ENCODE measurements at places on chromosomes 6 and 20.

DNA sequence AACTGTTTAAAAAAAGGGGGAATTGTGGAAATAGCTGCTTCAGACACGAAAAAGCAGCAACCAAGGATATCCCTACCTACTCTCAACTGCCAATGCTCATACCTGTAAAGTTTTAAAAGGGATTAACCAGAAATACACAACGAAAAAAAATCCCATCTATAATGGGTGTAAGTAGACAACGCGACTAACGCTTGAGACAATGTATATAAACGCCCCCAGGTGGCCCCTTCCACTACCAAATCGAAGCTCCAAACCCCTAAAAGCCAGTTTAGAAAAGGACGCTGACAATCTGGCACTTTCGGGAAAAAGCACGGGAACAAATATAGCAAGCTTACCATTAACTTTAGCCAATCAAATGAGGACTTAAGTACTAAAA lies 94.5 kb upstream of the BTN3A2 start:
- H3K27me3 ChIP-seq: no peaks in the 10 kb centered on the region
- DNase-seq: no peak

DNA sequence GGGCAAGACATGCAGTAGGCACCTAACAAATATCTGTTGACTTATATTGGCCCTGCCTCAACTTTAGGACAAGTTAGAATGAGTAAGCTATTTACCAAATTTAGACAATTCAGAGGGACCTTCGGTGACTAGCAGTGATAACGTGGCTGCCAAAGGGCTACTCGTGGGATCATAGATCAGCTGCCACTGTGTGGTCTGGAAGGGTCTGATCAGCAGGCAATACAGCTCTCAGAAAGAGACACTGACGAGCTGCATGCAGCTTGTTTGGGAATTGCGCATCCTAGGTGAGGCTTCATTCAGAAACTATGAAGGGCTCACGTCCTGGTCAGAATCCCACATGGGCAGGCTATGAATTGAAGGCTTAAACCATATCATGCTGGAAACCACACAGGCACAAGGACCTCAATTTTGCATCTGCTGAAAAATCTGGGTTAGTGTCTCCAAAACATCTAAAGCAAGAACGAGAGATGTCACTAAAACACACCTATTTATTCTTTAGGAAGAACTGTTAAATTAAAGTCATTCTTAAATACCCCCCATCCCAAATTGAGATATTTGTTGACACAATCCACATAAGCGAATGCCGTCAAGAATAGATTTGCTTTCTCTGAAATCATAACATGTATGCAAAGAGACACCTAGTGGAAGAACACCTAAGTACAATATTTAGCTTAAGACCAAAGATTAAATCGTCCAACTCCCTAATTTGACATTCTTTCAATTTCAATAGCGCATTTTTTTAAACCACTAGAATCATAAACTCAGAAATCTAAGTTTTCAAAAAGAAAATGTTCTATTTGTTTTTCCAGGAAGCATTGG lies 79.6 kb downstream of the IPCEF1 start:
- no peak overlapping the region for H3K27ac ChIP-seq
- no peaks in the 10 kb centered on the region for H3K4me1 ChIP-seq
- H3K27me3 ChIP-seq: no peaks in the 10 kb centered on the region
- H3K4me3 ChIP-seq: no peak overlapping the region

DNA sequence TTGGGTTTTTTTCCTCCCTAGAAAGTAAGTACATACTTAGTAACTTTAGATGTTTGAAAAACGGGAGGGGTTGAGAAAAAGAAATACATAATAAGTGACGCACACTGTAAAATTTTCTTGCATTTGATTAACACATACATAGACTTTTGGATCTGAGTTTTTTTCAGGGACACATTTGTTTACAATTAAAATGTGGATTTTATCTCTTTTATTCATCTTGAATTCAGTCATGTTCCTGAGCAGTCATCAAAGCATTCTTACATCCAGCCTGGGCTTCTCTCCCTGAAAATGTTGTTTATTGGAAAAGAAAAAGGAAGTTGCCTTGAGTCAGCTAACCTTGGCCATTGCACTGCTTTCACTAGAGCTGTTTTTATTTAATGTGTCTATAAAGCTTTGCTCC lies 8.7 kb upstream of the RPP40 start:
- no peaks in the 10 kb centered on the region for H3K27me3 ChIP-seq
- no peak overlapping the region for H3K4me3 ChIP-seq
- H3K27ac ChIP-seq: no peak overlapping the region
- peaks cover 1% of the 10 kb centered on the region for H3K36me3 ChIP-seq
- no peak for DNase-seq

DNA sequence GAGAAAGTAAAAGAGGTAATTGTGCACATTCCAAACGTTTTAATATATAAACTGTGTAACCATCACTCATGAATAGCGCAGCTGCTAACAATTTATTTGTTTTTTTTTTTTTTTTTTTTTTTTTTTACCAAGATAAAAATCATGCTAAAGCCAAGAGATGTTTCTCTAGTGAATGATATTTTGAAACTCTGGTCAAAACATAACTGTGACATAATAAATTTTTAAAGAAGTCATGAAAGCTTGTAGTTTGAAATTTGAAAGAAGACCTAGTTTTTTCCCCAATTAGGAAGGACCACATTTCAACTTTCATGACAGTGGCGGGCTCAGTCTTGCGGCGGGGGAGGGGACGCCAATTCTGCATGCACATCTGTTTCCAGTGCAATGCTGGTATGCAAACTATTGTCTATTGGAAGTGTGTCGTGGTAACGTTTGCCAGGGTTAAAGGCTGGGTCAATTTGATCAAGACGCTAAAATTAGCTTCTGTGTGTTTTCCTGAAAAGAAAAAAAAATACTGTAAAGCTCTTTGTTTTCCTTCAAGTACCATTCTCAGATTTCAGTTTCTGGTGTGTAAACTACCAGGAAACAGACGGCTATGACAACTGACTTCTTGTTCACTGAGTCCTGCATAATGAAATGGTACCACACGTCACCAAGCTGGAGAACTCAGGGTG lies 211.9 kb downstream of the FOXC1 start:
- H3K4me3 ChIP-seq: no peak overlapping the region
- H3K36me3 ChIP-seq: no peaks in the 10 kb centered on the region
- no peak overlapping the region for H3K27ac ChIP-seq
- no peaks in the 10 kb centered on the region for H3K27me3 ChIP-seq
- no peak for DNase-seq
- H3K4me1 ChIP-seq: peaks cover 4% of the 10 kb centered on the region

DNA sequence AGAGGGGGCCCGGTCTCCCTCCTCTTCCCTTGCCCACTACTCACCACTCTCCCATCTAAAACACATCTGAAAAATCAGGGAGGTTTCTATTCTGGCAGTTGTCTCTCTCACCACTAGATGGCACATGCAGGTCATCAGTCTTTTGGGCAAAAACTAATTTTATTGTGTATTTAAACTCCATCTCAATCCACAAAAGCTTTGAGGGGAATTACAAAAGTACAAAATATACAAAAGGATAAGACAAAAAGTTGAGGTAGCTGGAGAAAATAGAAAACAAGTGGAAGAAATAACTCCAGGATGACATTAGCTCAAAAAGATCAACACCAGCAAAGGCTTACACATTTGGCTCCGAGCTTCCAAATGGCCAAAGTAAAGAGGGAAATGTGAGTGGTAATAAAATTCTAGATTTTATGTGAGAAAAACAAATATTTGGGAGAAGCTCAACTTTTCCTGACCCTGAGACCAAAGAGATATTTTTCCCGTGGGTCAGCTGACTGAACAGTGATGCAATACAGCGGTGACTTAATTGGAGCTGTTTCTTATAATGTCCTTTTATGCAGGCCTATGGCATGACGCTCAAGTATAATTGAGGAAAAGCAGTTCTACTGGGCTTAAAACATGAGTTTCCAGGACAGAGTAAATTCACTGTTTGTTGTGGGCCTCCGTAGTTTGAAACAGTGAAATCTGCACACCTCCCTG lies 79.8 kb upstream of the CHD6 start:
- H3K27ac ChIP-seq: no peak overlapping the region
- H3K36me3 ChIP-seq: no peaks in the 10 kb centered on the region
- no peak for DNase-seq
- H3K4me1 ChIP-seq: peaks cover 12% of the 10 kb centered on the region
- peak overlapping the region; percentile 23 for H3K4me3 ChIP-seq
- no peaks in the 10 kb centered on the region for H3K27me3 ChIP-seq

DNA sequence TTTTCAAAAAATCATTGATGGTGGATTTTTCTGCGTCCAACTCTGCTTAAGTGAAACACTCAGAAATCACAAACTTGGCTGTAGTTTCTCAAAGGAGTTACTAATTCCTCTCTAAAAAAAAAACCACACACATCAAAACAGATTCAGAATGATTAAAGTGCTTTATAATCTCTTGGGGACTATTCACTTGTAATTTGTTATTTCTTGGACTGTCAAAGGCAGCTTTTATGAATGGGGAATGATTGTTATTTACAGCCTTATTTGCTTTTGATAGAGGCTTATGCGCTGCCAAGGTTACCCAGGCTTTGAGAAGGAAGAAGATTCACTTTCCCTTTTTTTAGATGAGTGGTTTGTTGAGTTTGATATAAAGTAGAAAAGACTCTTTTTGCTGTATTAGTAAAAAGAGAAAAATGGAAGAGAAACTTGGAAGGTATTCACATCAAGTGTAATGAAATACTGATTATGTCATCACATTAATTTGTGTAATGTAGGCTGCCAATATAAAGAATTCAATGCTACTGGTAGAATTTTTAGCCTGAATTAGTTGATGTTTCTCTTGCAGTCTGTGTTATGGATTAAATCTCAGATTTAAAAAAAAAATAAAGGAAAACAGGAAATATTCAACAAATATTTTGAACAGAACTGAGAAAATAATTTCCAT lies 381.0 kb upstream of the SASH1 start:
- H3K27ac ChIP-seq: no peak overlapping the region
- H3K4me3 ChIP-seq: no peak overlapping the region
- peaks cover 2% of the 10 kb centered on the region for H3K36me3 ChIP-seq
- no peak for DNase-seq

- H3K4me1 ChIP-seq: no peaks in the 10 kb centered on the region
- H3K4me3 ChIP-seq: no peak overlapping the region
- DNase-seq: no peak
- H3K36me3 ChIP-seq: no peaks in the 10 kb centered on the region
- no peak overlapping the region for H3K27ac ChIP-seq
Observed at GRCh38 chr20:2626853-2627541, 25.4 kb upstream of the NOP56 start.

DNA sequence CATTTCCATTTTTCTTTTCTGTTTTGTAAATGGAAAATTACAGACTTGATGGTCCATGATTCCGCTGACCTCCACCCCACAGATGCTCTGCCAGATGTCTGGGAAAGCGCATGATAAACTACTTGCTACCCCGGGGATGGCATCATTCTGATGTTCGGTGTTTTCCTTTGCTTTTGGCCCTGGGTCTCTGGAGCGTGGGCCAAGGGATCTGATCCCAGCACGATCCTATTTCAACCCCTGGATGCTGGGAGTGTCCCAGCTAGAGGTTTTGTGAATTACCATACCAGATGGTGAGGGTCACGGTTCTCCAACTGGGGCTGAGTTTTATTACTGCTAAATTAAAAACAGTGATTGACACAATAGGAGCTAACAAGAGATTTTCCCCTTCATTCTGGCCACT lies 25.2 kb upstream of the MYLIP start:
- no peak for DNase-seq
- no peaks in the 10 kb centered on the region for H3K36me3 ChIP-seq
- no peaks in the 10 kb centered on the region for H3K27me3 ChIP-seq
- H3K4me3 ChIP-seq: no peak overlapping the region

GRCh38 chr20:50931306-50932015 lies at the start of gene ADNP:
TSS of gene ADNP (minus strand) at chr20:50931437. CDS start at chr20:50903996, 27,441 bp downstream.
- peaks cover 29% of the 10 kb centered on the region for H3K4me1 ChIP-seq
- H3K27me3 ChIP-seq: no peaks in the 10 kb centered on the region
- peak within 1 kb of the TSS; percentile 100 for H3K27ac ChIP-seq
- DNase-seq: peak; percentile 82

GRCh38 chr6:110760589-110760988 lies 54.7 kb downstream of the CDK19 start:
- peaks cover 7% of the 10 kb centered on the region for H3K36me3 ChIP-seq
- no peak overlapping the region for H3K27ac ChIP-seq
- peaks cover 3% of the 10 kb centered on the region for H3K4me1 ChIP-seq

DNA sequence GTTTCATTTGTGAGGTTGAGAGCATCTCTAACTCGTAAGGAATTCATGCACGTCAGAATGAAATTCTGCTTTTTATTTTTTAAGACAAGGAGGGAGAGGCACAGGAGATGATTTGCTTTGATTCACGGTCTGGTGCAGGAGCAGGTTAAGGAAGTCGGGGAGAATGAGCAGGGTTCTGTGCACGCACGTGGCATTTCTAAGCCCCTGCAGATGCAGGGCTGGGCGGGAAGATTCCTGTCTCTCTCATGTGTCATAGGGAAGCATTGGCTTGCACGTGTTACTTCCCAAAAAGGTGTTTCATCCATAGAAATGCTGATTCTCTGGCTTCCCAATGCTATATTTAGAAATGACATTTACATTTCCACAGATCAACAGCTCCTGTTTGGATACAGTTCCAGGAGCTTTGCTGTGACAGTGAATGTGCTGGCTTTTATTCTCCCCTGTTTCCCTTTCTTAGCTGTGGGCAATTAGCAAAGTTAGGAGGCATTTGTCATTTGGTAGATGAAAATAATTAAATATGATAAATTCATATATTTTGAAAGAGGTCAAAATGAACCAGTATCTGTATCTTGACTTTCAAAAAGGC lies 119.7 kb upstream of the ZFP64 start:
- no peak for DNase-seq
- H3K27me3 ChIP-seq: peaks cover 11% of the 10 kb centered on the region
- no peak overlapping the region for H3K4me3 ChIP-seq
- peaks cover 9% of the 10 kb centered on the region for H3K4me1 ChIP-seq
- H3K27ac ChIP-seq: no peak overlapping the region

DNA sequence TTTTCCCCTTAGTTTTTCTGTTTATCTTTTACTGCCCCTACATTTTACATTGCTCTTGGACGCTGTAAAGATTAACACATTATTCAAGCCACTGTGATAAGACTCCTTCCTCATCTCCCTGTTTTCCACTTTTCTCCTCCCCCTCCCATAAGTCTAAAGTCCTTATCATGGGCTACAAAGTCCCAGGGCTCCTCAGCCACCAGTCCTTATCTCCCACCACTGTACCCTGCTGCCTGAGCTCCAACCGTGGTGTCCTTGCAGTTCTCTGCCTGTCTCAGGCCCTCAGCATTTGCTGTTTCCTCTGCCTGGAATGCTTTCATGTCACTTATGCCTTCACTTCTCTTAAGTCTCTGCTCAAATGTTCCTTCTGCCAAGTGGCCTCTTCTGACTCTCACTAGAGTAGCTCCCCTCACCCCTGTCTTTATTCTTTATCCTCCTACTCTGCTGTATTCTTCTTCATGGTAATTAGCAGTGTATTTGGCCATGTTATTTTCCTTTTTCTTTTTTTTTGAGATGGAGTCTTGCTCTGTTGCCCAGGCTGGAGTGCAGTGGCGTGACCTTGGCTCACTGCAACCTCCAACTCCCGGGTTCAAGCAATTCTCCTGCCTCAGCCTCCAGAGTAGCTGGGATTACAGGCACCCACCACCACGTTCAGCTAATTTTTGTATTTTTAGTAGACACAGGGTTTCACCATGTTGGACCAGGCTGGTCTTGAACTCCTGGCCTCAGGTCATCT lies 10.8 kb upstream of the LATS1 start:
- H3K4me1 ChIP-seq: no peaks in the 10 kb centered on the region
- no peaks in the 10 kb centered on the region for H3K27me3 ChIP-seq
- no peak overlapping the region for H3K4me3 ChIP-seq
- H3K27ac ChIP-seq: no peak overlapping the region
- DNase-seq: no peak
- H3K36me3 ChIP-seq: peaks cover 13% of the 10 kb centered on the region

GRCh38 chr20:23165307-23165750 lies 79.2 kb upstream of the CD93 start:
- peaks cover 15% of the 10 kb centered on the region for H3K27me3 ChIP-seq
- H3K4me3 ChIP-seq: no peak overlapping the region
- peaks cover 2% of the 10 kb centered on the region for H3K4me1 ChIP-seq

- no peaks in the 10 kb centered on the region for H3K4me1 ChIP-seq
- H3K27me3 ChIP-seq: peaks cover 5% of the 10 kb centered on the region
- no peak for DNase-seq
- H3K27ac ChIP-seq: no peak overlapping the region
- no peak overlapping the region for H3K4me3 ChIP-seq
Observed at GRCh38 chr6:170200458-170200891, 90.4 kb downstream of the DLL1 start.
